Right forelimb (tissue), 1 donor: ENCODE measurements at places on chromosomes 6 and 20.

- no peak for DNase-seq
Observed at GRCh38 chr20:47198254-47198671, 158.2 kb downstream of the ZMYND8 start.

- DNase-seq: no peak
Observed at GRCh38 chr6:3529232-3529631, 72.4 kb upstream of the SLC22A23 start.

GRCh38 chr20:17990278-17990972 lies 21.6 kb downstream of the MGME1 start:
- no peak for DNase-seq

- DNase-seq: peak; percentile 63
Observed at GRCh38 chr6:32972353-32973143, 4.2 kb downstream of the BRD2 start.

- no peak for DNase-seq
Observed at GRCh38 chr6:163992701-163993100, 578.2 kb downstream of the QKI start.

- DNase-seq: no peak
Observed at GRCh38 chr20:35720165-35721123, 21.2 kb downstream of the ROMO1 start.

DNA sequence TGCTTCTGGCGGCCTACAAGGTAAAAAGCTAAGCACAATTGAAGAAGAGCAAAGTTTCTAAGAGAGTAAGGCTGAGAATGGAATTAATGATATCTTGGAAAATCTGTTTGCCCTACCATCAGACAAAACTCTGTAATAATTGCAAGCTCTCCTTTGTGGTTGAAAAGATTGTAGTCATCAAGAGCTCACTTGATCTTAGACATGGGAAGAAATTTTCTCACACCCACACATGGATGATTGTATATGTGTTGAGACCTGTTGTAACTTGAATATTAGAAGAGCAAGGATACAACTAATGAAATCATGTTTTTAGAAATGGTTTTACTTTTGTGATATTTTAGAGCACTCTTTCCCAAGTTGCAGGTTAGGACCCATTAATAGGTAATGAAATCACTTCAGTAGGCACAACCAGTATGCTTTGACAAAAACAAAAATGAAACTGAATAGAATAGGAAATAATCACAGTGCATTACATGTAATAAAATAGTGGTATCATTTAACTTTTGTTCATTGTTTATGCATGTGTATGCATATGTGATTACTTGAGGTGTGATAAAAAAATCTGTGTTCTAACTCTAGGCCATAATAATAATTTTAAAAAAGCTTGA lies 14.0 kb downstream of the DCBLD1 start:
- no peak for DNase-seq
